ENCODE measurements at places on chromosomes 16 and 17.

DNA sequence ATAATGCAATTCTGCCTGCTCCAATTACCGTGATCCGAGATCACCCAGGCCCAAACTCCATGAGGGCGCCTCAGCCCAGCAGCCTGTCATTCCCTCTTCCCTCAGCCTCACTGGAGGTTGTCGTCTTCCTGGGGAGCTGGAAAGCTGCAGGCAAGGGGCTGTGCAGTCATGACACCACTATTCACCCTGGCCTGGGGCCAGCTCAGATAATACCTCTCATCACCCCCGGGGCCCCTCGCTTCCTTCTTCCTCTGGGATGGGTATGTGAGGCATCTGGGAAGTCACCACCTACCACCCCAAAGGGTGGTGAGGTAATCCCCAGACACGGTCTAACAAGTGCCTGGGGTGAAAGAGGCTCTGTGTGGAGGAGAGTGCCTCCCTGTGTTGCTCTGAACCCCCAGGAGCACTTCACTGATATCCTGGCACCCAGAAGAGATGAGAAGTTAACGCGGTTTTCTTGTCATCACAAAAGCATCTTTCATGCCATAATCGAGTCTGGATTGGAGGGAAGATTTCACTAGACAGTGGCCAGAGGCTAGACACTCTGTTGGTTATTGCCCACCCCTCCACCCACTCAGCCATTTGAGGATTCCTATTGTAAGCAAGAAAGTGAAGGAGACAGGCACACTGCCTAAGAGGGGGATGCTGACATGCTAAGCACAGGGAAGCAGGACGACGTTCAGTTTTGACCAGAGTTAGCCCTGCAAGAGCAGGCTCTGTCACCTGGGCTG is 18.4 kb downstream of the CFAP20 start:
- no peak for DNase-seq

DNA sequence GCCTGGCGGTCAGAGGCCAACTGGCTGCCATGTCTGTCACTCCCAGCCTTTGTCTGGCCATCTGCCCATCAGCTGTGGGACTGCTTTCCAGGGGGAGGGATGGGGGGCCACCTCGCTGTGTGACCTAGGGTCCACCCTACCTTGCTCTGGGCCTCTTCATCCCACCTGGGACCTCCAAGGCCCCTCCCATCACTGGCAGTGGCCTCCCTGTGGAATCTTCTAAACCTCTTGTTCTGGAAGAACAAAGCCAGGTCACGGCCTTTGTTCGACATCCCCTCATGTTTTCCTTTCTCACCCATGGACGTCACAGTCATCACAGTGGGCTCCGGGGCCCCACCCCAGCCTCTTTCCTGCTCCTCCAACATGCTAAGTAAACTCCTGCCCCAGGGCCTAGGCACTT is 24.0 kb downstream of the SPNS2 start:
- DNase-seq = no peak

- no peak for DNase-seq
Observed at GRCh38 chr16:27291106-27291505, 22.5 kb upstream of the NSMCE1 start.

DNA sequence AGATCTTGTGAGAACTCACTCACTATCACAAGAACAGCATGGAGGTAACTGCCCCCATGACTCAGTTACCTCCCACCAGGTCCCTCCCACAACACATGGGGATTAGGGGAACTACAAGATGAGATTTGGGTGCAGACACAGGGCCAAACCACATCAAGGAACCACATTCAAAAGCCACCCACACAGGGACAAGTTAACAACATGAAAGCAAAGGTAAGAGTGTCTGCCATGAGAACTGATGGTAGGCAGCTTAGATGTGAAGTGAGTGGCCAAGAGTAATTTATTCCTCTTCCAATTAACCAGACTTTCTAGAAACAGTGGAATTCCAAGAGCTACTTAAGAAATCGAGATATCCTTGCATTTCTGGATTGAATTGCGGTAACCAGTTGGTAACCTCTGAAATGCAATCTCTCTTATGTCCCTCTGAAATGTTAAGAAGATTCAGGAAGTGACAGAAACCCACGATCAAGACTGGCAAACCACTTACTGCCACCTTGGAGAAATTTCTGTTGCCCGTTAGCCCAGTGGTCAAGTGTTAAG is 167.4 kb upstream of the CACNG5 start:
- peak; percentile 74 for DNase-seq

DNA sequence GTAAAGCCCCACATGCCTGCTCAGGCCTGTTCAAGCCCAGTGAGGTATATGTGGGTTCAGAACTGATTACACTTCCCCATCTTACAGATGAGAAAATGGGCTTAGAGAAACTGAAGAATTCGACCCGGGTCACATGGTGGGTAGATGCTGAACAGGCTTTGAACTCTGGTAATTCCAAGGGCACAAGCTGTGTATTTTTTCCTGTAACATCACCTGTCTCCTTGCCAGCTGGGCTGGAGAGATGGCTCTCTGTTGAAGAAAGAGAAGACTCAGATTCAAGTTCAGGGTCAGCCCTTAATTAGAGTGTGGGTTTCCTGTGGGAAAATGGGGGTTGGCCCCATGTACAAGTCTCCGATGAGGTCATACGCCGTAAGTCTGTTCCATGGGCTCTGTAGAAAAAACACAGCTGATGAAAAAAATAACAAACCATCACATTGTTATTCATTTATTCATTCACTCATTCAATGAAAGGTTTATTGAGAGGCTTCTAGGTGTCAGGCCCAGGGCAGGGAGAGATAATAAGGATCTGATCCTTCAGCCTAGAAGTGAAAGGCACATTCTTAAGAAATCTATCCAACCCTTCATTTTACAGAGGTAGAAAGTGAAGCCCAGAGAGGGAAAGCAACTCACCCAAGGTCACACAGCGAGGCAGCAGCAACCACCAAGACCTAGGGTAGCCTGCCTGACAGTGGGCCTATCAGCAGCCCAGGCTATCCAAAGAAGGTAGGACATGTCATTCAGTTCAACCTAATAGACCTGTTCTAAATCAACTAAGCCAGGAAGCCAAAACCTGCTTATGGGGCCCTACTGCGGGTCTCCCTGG is 482.8 kb downstream of the SOX9 start:
- no peak for DNase-seq
